Amniotic stem cell (primary cell): ENCODE measurements at places on chromosomes 5 and 9.

GRCh38 chr9:129023036-129023907 lies 4.9 kb downstream of the SH3GLB2 start:
- DNase-seq = peak; percentile 30

GRCh38 chr5:77087484-77088261 lies 588 bp upstream of the ZBED3 start:
- DNase-seq = no peak

DNA sequence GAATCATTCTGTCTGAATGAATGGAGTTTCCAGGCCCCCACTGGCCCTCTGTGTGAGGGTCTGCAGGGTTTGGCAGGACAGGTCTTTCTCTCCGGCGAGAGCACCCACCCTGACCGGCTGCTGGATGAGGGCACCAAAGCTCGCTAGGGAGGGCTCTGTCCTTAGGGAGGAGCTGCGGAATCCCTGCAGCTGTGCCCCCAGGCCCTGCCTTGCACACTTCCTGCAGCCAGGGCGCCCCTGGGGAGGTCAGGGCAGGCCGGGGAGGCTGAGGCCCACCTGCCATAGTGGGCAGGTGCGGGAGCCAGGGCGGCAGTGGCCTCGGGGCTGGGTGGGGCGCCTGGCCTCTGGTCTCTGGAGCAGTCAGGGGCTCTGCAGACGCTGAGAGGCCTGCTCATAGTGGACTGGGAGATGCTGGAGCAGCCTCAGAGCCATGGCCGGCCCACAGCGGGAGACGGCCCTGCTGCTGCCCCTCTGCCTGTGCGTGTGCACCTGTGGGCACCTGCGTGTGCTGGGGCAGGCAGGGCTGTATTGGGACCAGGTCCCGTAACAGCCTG lies 36.1 kb downstream of the EXOC3 start:
- no peak for DNase-seq

- no peak for DNase-seq
Measured at GRCh38 chr5:133785182-133785581, 172.8 kb upstream of the FSTL4 start.

DNA sequence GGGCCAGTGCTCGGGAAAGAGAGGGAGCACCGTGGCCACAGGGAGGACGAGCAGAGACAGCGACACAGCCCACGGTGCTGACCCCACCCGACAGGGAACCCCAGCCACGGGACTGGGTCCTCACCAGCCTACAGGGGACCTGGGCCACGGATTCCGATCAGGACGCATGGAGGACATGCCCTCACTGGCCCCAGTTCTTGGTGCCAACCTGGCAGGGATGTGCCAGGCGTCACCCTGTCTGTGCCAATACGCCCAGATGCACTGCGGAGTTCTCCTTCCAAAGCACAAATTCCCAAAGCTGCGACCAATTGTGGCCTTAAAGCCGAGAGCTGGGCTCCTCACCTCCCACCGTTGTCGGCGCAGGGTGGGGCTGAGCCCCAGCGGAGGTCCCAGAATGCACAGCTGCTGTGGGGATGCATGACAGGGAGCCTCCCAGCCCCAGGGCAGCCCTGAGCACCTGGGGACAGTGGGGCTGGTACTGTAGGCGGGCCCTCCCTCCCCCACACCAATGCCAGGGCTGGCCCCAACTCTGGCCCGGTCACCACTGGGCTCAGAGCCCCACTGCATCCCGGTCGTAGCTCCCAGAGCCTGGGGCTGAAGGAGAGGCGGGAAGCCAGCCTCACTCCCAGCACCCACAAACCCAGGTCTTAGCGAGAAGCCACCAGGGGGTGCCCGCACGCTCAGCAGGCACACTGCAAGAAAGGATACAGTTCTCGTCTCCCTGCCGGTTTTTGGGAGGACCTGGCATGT lies 44.2 kb downstream of the NKD2 start:
- no peak for DNase-seq

- DNase-seq = no peak
Measured at GRCh38 chr9:121764371-121764730, 112.9 kb downstream of the DAB2IP start.

- DNase-seq = no peak
Measured at GRCh38 chr9:123749580-123750202, 180.2 kb downstream of the DENND1A start.

DNA sequence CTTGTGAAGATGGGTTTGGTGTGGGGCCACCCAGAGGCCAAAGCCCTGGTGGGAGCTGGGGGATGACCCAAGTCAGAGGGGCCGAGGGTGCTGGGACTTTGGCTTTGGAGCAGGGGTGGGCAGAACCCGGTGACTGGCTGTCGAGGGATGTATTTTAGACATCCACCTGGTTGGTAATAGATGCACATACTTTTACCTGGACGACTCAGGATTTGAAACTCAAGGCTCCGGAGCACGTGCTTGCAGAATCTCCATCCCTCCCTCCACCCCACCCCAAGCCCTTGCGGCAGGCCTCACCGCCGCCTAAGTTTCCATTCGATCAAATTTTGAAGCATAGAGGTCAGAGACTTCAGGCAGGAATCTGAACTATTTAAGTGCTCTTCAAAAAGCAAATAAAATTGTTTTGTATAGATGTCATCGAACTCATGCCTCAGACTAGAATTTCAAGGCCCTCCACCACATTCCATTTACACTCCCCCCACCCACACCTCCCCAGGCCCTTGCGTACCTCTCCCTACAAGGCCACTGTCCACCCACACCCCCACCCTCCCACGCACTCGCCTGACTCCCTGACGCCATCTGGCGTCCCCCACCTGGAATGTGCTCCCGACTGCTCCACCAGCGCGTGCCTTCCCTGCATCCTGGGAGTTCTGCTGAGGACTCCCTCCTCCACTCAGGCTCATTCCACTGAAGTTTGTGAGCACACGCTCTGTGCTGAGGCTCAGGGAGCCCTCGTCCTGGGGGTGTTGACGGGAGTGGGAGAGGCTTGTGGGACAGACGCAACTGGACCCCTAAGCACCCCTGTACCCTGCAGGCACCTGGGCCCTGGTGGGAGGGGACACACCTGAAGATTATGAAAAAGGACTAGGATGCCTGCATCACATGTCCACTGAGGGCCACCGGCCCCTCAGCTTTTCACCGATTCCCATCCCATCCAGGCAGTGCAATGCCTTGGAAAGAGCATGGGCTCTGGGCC lies 56.4 kb upstream of the RPL26L1 start:
- DNase-seq = peak; percentile 56

DNA sequence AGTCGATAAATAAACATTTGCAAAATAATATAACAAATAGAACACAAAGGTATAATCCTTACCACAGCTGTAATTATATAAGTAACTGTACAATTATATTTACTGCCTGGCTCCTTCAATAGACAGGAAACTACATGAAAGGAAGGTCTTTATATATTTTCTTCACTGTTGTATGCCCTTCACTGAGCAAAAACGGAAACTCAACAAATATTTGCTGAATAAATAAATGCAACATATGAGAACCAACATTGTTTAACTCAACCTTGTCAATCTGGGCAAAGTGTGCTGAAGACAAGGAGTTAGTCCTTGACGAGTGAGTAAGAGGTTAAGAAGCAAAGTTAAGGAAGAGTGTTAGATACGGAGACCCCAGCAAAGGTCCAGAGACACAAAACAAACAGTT lies 22.6 kb downstream of the PSMD5 start:
- DNase-seq = no peak

DNA sequence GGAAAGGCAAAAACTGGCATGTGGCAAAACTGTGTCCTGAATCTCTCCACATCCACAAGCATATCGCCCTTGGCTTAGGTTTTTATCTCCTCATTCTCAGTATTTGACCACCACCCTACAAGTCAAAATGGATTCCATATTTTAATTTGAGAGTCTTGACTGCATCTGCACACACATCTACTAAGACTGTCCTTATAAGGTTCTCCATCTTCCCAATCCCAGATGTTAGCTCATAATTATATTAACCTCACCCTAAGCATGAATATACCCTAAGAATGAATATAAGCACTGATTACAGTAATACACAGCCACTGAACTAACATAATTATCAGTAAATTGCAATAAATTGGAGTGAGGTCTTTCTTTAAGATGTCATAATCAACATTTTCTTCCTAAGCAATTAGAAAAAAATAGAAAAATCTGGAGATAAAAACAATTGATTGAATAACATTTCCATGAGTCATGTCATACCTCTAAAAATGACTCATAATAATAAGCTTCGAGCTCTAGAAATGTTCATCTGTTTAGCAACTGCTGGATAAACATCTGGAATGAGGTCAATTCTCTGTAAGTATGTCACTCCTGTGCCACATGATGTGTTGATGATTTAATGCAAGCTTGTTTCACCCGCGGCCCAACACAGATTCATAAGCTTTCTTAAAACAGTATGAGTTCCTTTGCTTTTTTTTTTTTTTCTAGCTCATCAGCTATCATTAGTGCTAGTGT lies 39.9 kb upstream of the PAM start:
- DNase-seq = peak; percentile 19
